ENCODE measurements at places on chromosomes 12 and 14.

DNA sequence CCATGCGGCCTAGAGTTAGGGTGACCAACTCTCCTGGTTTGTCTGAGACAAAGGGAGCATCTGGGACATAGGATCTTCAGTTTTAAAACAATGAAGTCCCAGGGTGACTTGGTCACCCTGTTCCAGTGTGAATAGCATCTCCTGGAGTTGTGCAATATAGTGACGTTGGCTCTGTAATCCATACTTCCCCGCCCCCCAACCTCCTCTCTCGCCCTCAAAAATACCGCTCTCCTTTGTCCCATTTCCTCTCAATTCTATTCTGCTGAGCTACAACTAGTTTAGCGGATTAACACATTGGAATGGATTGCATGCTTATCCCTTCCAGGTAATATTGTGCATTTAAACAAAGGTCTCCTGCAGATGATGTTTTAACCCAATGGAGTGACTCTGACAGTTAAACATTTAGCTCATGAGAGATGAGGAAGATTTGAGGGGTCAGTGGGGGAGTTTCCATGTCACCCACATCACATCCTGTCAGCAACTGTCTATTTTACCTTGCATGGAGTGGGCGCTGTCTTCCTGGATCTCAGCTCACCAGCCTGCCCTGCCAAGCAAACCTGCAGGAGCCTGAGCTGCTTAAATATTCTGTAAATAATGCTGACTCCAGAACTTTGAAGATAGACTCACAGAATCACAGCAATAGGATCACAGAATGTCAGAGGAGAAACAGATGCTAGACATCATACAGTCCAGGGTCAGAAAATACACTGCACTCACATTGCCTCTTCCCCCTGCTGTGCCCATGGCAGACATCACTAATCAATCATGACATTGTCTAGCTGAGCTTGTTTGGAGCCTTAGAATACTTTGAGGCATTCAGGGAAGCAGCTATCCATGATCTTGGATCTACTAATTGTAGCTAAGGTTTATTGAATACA lies 43.0 kb downstream of the MAP1LC3B2 start:
- no peak for DNase-seq

DNA sequence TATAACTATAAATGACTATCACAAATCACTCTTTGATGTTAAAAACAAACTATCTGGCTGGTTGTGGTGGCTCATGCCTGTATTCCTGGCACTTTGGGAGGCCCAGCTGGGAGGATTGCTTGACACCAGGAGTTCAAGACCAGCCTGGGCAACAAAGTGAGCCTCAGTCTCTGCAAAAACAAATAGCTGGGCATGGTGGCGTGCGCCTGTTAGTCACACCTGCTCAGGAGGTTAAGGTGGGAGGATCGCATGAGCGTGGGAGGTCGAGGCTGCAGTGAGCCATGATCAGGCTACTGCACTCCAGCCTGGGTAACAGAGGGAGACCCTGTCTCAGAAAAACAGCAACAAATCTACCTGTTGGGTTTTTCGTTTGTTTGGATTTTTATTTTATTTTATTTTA lies 5.4 kb downstream of the TXNRD1 start:
- no peak for DNase-seq

DNA sequence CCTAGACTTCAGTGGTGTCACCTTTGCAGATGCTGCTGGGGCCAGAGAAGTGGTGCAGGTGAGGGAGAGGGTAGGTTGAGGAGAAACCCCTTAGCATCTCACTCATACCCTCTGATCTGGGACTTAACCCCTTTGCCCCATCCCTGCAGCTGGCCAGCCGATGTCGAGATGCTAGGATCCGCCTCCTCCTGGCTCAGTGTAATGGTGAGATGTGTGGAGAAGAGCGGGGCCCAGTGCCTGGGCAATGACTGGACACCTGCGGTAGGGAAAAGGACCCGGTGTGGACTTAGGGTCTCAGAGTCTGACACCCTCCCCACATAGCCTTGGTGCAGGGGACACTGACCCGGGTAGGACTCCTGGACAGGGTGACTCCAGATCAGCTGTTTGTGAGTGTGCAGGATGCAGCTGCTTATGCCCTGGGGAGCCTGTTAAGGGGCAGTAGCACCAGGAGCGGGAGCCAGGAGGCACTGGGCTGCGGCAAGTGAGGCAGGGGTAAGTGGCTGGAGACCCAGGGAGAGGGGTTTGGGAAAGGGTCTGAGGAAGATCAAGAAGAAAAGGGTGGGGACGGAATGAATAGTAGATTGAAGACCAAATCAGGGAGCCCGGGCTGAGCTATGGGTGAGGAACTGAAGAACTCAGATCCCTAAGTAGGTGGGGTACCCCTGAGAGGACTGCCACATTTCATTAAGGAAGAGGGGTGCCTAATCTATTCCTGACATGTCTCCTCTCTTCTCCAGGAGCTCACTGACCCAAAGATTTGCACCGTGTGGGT lies 7.6 kb downstream of the B4GALNT1 start:
- DNase-seq: no peak

GRCh38 chr14:22332686-22333421 lies 256.2 kb downstream of the DAD1 start:
- DNase-seq: no peak

- DNase-seq: no peak
Measured at GRCh38 chr12:114608509-114608908, 75.5 kb downstream of the TBX3 start.
